ENCODE measurements at places on chromosomes 7 and 10.

GRCh38 chr7:128450409-128450808 lies 5.3 kb upstream of the HILPDA start:
- DNase-seq, result no peak

- DNase-seq, result no peak
Measured at GRCh38 chr7:76267107-76267893, 35.2 kb upstream of the HSPB1 start.

DNA sequence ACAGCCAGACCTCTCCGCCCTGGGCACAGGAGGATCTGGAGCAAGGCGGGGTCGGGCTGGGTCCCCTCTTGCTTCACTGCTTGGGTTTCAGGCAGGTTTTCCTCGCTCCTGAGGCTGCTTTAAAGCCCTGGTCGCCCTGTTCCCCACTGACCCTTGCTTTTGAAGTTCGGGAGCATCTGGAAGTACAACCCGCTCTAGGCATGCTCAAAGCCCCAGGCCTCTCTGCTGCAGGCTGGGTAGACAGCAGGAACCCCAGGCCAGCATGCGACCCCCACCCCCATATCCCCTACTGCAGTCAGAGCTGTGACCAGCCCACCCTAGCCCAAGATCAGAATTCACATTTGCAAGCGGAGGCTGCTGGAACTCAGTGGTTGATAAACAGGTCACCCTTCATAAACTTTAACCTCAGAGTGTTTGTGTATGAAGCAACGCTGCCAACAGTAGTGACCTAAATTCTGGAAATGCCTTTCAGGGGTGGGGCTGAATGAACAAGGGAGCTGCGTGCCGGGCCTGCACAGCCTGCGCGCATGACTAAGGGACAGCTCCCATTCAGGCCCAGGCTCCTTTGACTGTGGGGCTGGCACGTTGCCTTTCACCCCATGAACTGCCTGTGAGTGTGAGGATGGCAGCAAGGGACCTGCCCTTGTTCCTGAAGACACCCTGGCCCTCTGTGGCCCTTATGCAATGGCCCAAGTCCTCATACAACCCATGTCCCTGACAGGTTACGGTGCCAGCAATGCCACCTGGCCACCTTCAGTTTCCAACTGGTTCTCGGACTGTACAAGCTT lies 52.5 kb downstream of the PROSER2 start:
- no peak for DNase-seq

GRCh38 chr7:2507208-2507916 lies 12.2 kb upstream of the LFNG start:
- DNase-seq, result no peak

GRCh38 chr10:75532253-75532924 lies 101.0 kb downstream of the LRMDA start:
- DNase-seq, result no peak

GRCh38 chr7:47088329-47089067 lies 493.4 kb downstream of the TNS3 start:
- peak; percentile 2 for DNase-seq

DNA sequence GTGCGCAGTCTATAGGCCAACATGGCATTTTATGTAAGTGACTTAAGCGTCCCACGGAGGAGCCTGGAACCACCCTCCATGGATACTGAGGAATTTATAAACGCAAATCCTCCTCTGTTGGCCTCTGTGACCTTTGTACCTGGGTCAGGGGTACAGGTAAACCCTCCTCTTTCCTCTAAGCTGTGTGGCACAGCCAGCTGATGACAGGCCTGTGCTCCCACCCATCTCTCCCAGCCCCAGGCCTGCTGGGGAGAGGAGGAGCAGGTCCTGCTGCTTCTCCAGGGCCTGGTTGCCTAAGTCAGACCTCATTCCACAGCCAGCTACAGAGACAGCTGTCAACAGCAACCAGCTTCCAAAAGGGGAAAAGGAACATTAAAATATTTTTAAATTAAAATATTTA lies 5.0 kb downstream of the AVPI1 start:
- no peak for DNase-seq

DNA sequence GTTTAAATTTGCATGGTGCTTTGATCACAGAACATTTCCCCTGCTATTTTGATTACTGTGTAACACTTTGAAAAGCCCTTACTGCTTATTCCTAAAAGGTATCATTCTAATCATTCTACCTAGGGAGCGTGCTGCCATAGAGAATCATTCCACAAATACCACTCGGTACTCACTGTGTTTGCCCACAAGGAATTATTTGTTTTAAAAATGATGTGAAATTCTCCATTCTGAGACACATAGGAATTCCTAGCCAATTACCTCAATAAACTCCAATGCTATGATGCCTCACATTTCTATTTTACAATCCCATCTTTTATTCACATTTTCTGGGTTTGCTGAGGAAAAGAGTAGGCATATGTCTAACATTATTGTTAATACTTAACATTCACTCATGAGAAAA lies 16.2 kb upstream of the TES start:
- DNase-seq, result no peak

- no peak for DNase-seq
Measured at GRCh38 chr10:72407471-72407870, 52.8 kb upstream of the DNAJB12 start.
